ENCODE measurements at places on chromosomes 13 and 19.
A peak's percentile ranks its signal among the peaks of the same experiment; 100 is the strongest.

DNA sequence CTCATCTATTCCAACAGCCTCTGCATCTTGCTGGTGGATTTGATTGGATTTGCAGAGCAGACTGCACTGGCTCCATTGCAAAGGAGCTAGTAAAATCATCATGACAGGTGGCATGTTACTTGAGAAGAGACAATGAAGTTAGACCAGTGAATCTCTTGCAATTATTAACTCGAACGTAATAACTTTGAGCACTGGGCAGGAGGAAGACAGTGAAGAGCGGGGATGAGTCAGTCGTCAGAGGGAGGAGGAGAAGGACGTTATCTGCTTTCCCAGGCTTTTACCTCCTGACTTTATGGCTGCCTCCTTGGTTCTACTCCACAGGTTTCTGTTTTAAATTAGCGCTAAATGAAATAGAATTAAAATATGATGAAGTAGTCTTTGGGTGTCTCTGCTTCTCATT lies 257.8 kb upstream of the IPO5 start:
- no peak for DNase-seq

- DNase-seq = no peak
These were observed 87.0 kb upstream of the TM9SF2 start for GRCh38 chr13:99414048-99414995.

GRCh38 chr19:17949956-17950309 lies 17.0 kb upstream of the KCNN1 start:
- DNase-seq = no peak

- no peak for DNase-seq
These were observed 145.7 kb downstream of the LIG4 start for GRCh38 chr13:108069521-108070210.

GRCh38 chr13:91520952-91521351 lies 122.5 kb downstream of the GPC5 start:
- no peak for DNase-seq

GRCh38 chr13:87894059-87894458 lies 222.9 kb downstream of the SLITRK5 start:
- no peak for DNase-seq

GRCh38 chr19:34430738-34431625 lies 2.8 kb downstream of the UBA2 start:
- DNase-seq = peak; percentile 39

GRCh38 chr19:47687906-47688305 lies 25.3 kb upstream of the EHD2 start:
- no peak for DNase-seq

GRCh38 chr13:23776698-23777574 lies 112.3 kb downstream of the MIPEP start:
- no peak for DNase-seq

GRCh38 chr19:1263188-1263587 lies 5.9 kb upstream of the CIRBP start:
- DNase-seq = no peak

DNA sequence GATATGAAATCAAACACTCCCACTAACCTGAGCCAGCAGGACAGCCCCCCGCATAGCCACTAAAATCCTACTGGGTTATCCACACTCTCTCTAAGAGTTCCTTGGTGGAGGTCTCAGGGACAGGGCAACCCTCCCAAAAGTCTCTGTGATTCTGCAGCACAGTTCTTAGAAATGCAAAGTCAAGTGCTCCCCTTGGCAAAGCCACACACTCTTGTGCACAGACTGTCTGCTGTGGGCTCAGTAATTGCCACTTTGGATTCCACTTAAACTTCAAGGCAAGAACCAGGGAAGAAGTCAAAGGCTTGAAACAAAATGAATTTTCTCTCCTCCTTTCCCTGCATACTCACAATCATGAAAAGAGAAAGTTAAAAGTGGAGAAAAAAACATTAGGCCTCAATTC lies 61.5 kb downstream of the DOCK9 start:
- DNase-seq = no peak

GRCh38 chr19:15104411-15104810 lies 2.8 kb upstream of the SYDE1 start:
- no peak for DNase-seq
